Esophagus squamous epithelium (tissue), 5 donors: ENCODE measurements at places on chromosomes 12 and 14. TPM values are rescaled to one million over a fixed set of nuclear protein-coding genes. Genes with fewer than 3 reads are reported as not detected.

DNA sequence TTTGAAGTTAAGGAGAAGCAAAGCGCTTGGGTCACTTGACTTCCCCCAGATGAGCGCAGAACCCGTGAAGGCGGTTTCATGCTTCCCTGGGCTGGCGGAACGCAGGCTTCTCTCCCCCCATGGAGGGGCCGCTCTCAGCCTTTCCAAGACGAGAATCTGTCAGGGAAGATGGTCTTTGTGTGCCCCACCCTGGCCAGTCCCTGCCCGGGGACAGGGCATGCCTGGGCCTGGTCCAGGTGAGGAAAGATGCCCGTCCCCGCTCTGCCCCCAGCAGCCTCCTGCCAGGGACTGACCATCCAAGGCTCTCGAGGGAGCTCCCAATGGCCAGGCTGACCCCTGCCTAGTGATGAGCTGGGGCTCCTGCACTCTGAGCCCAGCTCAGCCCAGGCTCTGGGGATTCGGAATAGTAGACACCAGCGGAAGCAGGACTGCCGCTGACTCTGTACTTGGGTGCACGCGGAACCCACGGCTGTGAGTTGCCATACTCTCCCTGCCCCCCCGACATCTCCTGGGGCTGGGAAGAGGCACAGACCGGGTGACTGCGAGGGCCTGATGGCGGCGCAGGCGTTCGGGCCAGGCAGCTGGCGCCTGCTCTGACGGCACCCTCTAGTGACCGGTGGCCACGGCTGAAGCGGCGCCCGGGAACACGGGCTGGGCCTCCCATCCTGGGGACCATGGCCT, 142.2 kb upstream of the FKBP4 start:
- H3K4me3 ChIP-seq, result no peak overlapping the region
- peaks cover 16% of the 10 kb centered on the region for H3K36me3 ChIP-seq
- no peak for DNase-seq
- H3K27me3 ChIP-seq, result no peaks in the 10 kb centered on the region

- no peaks in the 10 kb centered on the region for H3K27me3 ChIP-seq
- H3K4me1 ChIP-seq, result no peaks in the 10 kb centered on the region
- H3K36me3 ChIP-seq, result no peaks in the 10 kb centered on the region
- H3K4me3 ChIP-seq, result no peak overlapping the region
Measured at GRCh38 chr12:114253976-114254778, 151.8 kb downstream of the TBX5 start.

- no peak for DNase-seq
- H3K4me3 ChIP-seq, result no peak overlapping the region
- no peaks in the 10 kb centered on the region for H3K36me3 ChIP-seq
- no peak overlapping the region for H3K27ac ChIP-seq
Measured at GRCh38 chr14:89098254-89098653, 273.8 kb downstream of the TTC8 start.

The LMNTD1 gene
- not detected for total RNA-seq

The NPFF gene
- total RNA-seq, result not detected

The KLRK1 gene
- 10.7 TPM for total RNA-seq
